Cardiac fibroblast (primary cell): ENCODE measurements at places on chromosomes 4 and X.
A peak's percentile ranks its signal among the peaks of the same experiment; 100 is the strongest.

GRCh38 chr4:153448003-153448731 lies 18.0 kb upstream of the TMEM131L start:
- DNase-seq = peak; percentile 49

- DNase-seq = no peak
These were observed 11.3 kb upstream of the RAB40A start for GRCh38 chrX:103530545-103530944.

DNA sequence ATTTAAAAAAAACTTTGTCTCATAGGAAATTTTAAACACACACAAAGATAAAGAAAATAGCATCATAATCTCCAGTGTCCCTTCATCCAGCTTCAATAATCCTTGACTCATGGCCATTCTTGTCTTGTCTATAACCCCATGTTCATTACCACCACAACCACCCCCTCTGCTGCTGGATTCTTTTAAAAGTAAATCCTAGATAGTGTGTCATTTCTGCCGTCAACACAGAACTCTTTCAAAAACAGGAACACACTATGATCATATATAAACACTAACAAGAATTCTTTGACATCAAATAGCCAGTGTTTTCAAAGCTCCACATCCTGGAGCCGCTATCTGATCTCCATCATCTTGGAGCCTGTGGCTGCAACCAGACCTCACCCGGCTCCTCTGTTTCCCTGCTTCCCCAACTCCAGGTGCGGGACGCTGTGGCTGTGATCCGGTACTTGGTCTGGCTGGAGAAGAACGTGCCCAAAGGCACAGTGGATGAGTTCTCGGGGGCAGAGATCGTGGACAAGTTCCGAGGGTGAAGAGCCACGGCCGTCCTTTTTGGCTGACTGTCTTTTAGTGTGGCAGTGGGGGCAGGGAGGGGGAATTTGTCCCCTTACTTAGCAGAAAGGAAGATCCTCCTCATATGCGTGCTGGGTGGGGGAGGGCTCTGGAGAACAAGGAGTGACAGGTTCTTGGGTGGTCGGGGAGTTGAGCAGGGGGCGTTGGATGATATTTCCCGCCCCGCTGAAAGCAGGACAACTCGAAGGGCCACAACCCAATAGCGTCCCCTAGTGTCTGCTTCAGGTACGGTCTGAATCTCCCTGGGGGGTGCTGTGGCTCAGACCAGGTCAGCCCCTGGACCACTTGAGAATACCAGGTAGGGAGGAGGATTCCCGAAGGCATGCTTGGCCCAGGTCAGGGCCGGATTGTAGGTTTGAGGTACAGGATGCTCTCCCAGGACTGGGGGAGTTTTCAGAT lies 15.6 kb downstream of the XPNPEP2 start:
- DNase-seq = no peak

DNA sequence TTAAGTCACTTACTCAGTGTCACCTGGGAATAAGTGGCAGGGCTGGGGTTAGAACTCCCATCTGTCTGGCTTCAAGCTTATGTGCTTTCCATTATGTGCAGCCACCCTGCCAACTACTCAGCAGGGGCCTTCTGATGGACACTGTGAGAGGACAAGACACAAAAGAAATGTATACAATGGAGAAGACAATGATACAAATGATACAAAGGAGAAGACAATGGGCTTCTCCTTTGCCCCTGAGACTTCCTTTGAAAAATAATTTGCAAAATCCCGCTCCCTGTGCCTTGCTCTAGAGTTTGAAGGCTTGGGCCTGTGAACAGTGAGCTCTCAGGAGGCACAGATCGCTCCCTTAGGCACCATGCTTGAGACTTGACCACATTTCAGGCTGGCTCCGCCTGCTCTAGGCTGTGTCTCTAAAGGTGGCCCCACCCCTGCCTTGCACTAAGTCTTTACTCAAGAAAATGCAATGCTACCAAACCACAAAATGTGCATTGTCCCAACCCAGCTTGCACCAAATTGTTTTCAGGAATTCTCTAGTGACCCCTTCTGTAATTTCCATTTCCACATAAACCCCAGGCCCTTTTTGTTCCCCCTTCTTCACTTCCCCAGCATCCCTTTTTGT lies 27.1 kb upstream of the STX18 start:
- DNase-seq = no peak

GRCh38 chr4:159035570-159035969 lies 67.3 kb upstream of the RAPGEF2 start:
- no peak for DNase-seq

GRCh38 chr4:94852616-94853015 lies 94.9 kb downstream of the BMPR1B start:
- DNase-seq = peak; percentile 7

GRCh38 chr4:169253904-169254303 lies 16.9 kb downstream of the SH3RF1 start:
- peak; percentile 56 for DNase-seq

GRCh38 chr4:27217261-27217769 lies 356.7 kb downstream of the STIM2 start:
- DNase-seq = no peak

- no peak for DNase-seq
These were observed 89.3 kb downstream of the APBB2 start for GRCh38 chr4:41124916-41125548.

DNA sequence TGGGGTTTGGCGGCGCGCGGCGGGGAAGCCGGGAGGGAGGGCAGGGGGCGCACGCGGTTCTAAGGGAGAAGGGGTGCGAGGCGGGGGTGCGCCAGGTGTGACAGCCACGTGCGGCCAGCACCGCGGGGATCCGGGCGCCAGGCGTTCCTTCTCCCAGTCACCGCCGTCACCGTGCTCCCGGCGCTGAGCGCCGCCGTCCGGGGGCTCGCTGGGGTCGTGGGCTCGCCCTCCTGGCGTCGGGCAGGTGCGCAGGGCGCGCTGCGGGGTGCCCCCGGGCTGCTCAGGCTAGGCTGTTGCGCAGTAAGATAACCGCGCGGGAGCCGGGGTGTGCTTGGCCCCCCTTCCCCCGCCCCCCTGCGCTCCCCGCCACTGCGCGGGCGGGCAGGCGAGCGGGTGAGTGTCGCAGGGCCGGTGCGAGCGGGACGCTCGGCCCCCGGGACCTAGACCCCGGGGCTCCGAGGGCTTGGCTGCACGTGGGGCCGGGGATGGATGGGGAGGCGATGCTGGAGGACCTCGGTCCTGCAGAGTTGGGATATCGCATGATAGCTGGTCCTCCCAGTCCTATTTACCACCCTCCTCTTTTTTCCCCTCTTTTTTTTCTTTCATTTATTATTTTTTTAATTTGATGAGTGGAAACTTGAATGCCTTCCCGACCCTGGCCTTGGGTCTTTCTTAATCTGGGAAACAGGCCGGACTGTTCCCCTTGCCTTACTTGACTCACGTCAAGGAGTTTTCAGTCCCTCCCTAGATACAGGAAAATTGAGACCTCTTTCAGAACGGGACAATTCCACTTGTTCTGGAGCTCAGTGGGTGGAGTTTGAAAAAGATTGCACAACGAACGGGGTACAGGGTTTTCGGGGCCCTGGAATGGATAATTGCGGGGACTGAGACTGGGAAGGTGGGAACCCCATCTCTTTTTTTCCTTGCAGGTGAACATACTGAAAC lies 797 bp downstream of the TXLNG start:
- peak; percentile 27 for DNase-seq

- DNase-seq = no peak
These were observed 282.7 kb downstream of the PPP3CA start for GRCh38 chr4:101064541-101065180.

DNA sequence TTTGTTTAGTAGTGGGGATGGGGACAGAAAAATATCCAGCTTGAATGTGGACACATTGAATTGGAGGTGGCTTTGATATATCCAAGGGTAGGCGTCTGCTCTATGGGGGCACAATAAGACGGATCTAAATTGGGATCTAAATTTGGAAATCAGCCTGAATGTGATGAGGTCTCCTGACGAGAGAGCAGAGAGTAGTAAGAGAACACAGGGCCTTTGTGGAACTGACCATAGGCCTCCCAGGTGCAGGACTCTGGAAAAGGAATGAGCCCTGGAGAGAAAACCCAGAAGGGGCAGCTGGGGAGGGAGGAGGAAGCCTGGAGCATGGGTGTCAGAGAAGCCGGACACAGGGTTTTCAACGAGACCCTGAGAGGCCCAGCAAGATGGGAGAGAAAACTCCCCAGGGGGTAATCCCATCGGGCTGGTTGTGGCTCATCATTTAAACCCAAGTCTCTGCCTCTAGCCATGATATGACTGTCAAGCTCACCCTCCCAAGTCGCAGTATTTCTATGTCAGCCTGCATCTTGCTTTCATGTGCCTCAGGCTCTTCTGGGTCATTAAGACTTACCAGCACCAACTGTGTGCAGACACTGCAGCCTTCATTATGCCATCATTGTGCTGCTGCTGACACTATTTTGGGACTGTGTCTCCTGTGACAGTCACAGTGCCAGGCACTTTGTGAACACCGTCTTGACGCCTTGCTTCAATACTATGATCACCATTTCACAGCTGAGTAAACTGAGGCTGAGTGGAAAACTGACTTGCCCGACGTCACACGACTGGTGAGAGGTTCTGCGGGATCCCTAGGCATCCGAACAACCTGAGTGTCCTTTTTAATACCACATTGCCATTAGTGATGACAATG lies 57.1 kb downstream of the ANAPC4 start:
- DNase-seq = no peak

DNA sequence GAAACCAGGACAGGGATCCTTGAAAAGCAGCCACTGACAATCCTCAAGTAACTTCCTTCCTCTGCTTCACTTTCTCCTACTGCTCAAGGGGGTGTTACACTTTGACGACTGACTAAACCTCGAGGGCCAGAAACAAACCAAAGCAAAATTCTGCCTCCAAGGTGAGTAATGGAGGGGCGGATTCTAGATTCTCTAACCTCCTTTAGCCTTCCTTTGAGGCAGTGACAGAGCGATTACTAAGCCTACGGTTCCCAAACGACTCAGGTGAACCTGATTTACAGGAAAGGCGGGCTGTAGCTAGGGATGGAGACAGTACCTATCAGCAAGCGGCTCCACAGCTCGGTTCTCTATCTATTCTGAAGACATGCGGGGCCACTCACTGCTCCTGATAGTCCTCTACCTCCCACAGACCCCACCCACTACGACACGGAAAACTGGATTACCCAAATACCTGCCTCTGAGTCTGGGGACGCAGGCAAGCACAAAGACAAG lies 487 bp downstream of the TBCK start:
- DNase-seq = peak; percentile 22

DNA sequence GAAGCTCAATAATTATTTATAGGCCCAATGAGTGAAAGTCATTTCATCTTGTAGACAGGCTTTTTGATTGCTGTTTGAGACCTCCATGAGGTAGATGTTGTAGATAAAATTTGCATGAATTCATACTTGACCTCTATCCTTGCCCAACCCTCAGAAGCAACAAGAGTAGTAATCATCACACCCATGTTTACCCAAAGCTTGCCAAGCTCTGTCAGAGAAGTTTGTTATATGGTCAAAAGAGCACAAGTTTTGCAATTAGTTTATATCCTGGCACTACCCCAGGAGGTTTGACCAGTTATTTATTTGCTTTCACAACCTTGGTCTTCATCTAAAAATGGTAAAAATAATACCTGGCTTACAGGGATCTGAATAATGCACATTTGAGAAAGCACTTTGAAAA lies 20.7 kb downstream of the ADH7 start:
- DNase-seq = peak; percentile 31

GRCh38 chr4:78653655-78654054 lies 102.1 kb downstream of the ANXA3 start:
- DNase-seq = no peak

DNA sequence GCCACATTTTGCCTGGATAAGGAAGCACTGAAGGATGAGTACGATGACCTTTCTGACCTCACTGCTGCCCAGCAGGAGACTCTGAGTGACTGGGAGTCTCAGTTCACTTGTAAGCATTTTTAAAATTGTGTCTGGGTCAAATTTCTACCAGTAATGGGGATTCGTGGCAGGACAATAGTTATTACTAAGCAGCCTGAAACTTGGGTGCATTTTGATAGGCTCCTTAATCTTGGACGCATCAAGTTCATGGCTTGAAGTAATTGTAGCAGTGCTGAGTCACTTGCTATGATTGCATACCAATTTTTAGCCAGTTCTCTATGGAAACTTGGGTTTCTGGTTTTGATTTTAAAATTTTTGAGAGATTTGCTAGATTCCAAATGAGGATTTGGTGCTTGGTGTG lies 4.3 kb downstream of the PGRMC1 start:
- peak; percentile 66 for DNase-seq
